ENCODE measurements at places on chromosomes 16 and 17. TPM values are rescaled to one million over a fixed set of nuclear protein-coding genes. Genes with fewer than 3 reads are reported as not detected.

The RNF222 gene
- 0.07 TPM for total RNA-seq

The TBX6 gene
- total RNA-seq, result 2.3 TPM

The ABCA6 gene
- not detected for total RNA-seq

The AGRP gene
- total RNA-seq, result not detected

The CDK3 gene
- total RNA-seq, result 10.2 TPM

The PRR35 gene
- 1.4 TPM for total RNA-seq

The DPEP2 gene
- not detected for total RNA-seq

The ENPP7 gene
- not detected for total RNA-seq

The SYNGR3 gene
- 72.2 TPM for total RNA-seq

The MARVELD3 gene
- total RNA-seq, result 32.7 TPM

The ERN2 gene
- 0.97 TPM for total RNA-seq

The C17orf50 gene
- not detected for total RNA-seq

- peak; percentile 60 for DNase-seq
Observed at GRCh38 chr17:56700919-56701420, 107.5 kb downstream of the NOG start.

DNA sequence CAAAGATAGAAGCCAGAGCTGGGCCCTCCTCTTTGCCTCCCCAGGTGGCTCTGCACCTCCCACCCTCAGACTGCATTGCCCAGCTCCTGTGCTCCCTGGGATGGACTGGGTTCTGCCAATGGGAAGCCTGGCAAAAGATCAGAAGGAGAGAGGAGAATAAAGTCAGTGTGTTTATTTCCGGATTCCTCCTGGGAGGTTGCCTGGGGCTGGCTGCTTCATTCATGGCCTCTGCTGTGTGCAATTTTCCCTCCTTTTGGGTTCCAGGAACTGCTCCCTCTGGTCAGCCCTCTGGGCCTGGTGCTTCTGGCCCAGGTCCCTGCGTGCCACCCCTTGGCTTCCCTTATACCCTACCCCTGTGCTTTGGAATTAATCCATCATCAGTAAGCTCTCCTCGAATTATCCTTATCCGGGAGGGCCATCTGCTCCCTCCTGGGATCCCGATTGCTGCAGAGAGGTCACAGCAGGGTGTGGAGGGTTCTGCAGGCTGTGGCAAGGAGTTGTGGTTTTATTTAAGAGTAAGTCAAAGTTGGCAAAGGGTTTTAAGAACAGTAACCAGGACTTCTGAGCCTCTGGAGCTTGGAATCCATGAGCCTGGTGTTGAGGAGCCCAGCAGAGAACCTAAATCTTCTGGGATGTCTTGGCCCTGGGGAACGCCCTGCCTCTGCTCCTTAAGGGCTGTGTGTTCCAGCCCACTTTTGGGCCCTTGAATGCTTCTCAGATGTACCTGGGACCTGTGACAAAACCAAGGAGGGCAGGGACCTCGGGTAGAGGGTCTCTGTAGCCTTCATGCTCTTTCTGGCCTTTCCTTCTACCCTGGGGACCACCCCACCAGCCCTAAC lies 8.2 kb upstream of the MMP2 start:
- no peak for DNase-seq

DNA sequence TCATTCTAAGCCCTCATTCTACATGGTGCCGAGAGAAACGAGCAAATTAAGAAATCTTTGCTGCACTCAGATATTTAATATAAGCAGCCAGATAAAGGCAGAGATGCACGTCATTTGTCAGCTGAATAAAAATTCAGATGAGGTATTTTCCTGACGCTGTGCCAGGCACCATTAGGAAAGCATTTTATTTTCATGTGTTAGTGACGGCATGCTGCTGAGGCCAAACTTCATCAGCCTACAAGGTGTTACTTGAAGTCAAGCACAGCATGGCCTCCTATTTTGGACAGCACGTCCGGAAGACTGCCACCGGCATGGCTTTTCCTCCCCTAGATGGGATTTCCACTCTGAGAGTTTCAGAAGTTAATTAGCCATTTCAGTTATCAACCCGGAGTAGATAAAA lies 70.3 kb downstream of the IRX3 start:
- DNase-seq, result no peak

- DNase-seq, result no peak
Observed at GRCh38 chr17:32569171-32570080, 82.6 kb downstream of the CDK5R1 start.

DNA sequence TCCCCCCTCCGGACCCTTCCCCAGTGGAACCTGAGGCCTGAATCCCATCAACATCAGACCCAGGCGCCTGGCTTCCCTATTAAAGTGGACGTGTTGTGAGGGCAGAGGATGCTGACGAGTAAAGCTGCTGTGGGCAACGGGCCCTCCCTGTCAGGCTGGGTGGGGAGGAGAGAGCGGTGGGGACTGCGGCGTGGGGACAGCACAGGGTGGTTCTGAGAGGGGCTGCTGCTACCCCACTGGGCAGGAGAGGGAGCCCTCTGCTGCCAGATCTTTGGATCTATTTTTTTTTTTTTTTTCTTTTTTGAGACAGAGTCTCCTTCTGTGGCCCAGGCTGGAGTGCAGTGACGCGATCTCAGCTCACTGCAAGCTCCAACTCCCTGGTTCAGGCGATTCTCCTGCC lies 5.9 kb downstream of the CA5A start:
- DNase-seq, result peak; percentile 61

- no peak for DNase-seq
Observed at GRCh38 chr17:50926523-50926922, 60.4 kb upstream of the TOB1 start.

- no peak for DNase-seq
Observed at GRCh38 chr16:11685844-11686618, 17.8 kb downstream of the SNN start.

DNA sequence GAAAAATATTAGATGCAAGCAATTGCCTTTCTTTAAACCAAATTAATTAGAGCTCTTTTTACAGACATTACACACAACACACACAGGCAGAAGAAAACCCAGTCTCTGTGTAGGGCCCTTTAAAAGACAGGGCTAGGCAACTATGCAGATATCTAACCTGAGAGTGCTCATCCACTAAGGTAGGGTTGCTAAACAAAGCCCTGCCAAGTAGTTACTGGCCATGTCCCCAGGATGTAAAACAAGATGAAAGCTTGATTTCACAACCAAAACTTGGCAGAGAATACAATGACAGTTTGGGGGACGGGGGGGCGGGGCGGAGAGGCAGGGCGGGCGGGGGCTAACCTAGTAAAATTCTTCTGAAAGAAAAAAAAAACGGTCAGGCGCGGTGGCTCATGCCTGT lies 669.0 kb upstream of the CA10 start:
- DNase-seq, result peak; percentile 5

GRCh38 chr16:66366433-66367299 lies at the start of gene CDH5:
Gene CDH5, plus strand, starts transcription at chr16:66366691. Its CDS starts 12,647 bp downstream, at chr16:66379338.
- no peak for DNase-seq

GRCh38 chr16:67393788-67394154 lies 473 bp upstream of the TPPP3 start:
- no peak for DNase-seq

GRCh38 chr16:69564845-69565670 lies 708 bp upstream of the NFAT5 start:
- peak; percentile 12 for DNase-seq

GRCh38 chr17:5031365-5032082 lies 3.7 kb downstream of the SLC52A1 start:
- DNase-seq, result peak; percentile 93

DNA sequence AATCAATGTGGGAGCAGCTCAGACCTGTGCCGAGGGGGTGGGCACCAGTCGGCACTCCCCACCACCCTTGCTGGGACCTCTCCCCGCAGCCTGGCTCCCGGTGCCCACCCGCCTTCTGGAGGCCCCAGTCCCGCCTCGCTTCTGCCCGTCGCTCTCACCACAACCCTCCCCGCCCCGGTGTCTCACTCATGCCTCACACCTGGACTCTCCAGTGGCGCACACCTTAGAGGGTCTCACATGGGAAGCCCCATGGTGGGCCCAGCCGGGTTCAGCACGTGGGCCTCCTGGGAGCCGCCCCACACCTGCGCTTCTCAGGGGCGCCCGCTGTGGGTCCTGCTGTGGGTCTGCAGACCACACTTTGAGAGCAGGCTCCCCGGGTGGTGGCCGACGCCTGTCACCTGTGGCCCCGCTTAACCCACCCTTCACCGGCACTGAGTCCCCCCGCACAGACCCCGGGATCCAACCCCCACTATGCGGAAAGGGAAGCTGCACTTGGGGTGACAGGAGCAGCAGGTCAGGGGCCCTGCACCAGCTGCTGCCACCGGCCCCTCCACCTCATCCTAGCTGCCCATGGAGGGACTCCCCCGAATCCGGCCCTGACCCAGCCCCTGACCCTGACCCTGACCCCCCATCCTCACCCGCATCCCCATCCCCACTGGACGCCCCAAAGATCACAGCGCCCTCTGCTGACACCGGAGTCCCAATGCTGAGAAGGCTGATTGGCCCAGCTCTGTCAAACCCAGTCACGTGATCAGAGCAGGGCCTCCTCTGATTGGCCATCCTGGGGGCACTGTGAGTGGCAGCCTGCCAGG lies 27.4 kb upstream of the SLC38A10 start:
- DNase-seq, result peak; percentile 69

DNA sequence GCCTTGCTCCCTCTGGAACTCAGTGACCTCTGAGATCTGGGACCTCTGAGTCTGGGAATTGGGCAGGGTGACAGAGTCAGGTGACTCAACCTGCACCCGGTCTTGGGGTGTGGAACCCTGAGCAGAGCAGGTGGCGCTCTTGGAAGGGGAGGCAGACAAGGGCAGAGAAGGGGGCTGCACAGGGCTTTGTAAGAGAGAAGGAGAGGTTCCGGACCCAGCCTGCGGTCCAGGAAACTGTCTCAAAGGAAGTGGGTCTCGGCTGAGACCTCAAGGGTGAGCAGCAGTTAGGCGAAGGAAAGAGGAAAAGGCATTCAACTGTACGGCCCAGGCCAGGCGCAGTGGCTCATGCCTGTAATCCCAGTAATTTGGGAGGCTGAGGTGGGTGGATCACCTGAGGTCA lies 10.0 kb upstream of the RIPOR1 start:
- DNase-seq, result no peak

DNA sequence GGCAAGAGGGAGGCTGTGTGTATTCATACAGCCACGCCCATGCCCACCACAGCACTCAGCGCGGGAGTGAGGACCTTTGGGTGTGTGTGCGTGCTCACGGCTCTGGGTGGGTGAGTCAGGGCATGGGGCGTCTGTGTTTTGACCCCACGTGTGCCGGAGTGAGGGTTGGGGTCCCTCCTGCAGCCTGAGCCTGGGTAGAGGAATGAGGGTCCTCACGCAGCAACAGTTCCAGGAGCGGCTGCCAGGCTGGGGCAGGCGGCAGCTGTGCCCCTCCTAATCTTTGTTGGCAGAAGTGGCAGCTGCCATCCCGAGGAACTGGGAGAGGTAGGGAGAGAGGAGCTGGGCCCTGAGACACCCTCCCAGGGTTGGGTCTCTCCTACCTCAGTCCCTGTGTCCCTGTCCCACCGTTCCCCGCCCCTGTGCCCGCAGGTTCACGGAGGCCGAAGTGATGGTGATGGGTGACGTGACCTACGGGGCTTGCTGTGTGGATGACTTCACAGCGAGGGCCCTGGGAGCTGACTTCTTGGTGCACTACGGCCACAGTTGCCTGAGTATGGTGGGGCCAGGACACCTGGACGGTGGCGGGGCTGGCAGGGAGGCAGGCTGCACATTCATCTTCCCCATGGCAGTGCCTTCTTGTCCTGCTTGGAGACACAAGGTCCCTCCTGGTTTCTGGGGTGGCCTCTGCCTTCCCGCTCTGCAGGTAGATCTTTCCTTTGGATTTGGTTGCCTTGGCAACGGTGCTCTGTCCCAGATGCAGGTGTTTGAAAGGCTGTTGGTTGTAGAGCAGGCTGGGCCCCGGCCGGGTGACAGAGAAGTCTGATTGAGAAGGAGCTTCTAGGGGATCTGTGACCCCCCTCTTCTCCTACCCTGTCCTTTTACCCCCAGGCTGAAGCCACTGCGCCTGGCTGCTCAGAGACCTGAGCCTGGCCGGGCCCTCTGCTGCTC lies 5.9 kb downstream of the DPH1 start:
- DNase-seq, result no peak

DNA sequence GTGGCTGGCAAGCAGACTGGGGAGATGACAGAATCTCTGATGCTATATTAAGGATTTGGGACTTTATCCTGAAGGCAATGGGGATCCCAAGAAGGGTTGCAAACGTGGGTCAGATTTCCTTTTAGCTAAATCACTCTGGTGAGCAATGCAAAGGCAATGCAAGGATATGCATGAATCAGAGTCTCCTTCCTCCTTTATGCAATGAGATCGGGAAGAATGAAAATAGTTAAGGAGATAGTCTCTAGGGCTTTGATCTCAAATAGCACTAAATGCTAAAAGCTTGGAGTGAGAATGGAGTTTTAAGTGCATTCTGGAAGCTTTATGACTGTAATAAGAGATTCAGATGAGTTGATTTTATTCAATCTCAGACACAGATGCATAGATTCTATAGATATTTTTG lies 27.2 kb upstream of the SHISA9 start:
- DNase-seq, result peak; percentile 35

- no peak for DNase-seq
Observed at GRCh38 chr17:45801421-45801820, 17.3 kb downstream of the CRHR1 start.

- peak; percentile 58 for DNase-seq
Observed at GRCh38 chr17:8072729-8073461, 14.6 kb downstream of the ALOX12B start.

- DNase-seq, result no peak
Observed at GRCh38 chr17:17062356-17062755, 20.1 kb downstream of the MPRIP start.

DNA sequence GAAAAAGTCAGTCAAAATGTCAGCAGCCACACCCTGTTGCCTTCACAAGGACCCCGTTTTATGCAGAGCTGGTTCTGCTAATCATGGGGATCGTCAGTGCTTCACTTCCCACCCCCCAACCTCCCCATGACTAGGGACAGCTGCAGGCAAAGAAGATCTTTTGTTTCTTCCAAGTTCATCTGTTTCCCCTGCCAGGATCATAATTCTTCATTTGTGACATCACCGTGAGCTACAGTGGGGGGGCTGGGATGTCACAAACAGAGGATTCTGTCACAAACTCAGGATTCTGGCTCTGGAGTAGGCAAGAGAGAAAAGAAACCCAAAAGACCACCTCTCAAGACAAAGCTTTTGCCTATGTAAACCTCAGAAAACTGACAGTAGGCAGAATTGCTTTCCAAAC lies 24.7 kb downstream of the DNAJC7 start:
- DNase-seq, result no peak

DNA sequence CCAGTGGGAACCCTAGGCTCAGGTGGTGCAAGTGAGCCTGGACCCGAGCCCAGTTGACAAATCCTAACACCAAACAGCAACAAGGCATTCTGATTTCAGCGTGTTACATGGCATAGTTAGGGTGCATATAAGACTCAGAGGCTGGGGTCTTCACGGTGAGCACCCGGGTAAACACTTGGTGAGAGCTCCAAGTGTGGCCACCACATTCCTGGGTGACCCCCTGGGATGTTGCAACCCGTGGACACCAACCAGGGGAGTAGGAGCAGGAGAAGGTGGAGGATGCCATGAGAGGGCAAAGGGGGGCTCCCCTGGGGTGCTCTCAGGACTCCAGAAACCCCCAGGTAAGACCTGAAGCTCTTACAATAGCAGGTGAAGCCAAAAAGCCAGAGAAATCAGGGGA lies 69.9 kb upstream of the CDH5 start:
- DNase-seq, result no peak

All from GM23338 (cell line).